ENCODE measurements at places on chromosomes 13 and 19.

- peak; percentile 78 for DNase-seq
Observed at GRCh38 chr13:110388108-110388943, 81.2 kb downstream of the COL4A2 start.

- peak; percentile 10 for DNase-seq
Observed at GRCh38 chr13:30181888-30182651, 125.3 kb downstream of the KATNAL1 start.

DNA sequence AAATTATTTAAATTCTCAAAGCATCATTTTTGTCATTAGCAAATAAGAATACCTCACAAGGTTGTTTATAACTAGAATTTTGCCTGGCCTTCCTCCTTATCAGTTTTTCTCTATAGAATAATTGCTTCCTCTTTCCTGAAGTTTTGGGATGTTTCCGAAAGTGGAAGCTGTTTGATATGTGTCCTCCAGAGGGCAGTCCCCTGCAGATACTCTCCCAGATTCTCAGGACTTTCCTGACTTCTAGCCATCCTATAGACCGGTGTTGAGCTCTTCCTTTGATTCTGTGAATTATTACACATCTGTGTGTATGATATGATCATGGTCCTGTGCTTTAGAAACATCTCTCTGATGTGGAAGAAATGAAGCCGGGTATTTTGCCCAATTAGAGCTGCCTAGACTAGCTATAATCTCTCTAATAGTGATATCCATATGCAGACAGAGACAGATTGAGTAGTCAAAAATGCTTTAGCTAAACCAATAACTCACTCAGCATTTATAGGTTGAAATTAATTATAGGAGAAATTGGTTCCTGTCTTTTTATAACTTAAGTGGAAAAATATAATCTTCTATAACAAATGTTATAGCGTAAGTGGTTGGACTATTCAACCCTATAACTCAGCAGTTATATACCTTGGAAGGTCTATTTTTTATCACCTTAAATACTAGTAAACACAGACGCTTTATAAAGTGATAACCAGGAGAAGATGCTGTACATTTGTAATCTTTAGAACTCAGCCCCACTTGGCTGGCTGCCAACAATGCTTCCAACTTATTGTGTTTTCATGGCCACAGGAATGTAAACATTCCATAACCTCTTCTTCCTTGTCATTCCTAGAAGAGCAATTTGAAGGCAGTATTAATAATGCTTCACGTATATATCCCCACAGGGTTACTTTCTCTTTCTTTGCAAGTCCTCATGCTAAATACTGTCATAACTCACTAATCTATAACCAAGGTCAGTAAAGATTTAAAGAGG lies 201.0 kb upstream of the RXFP2 start:
- DNase-seq = no peak

GRCh38 chr13:76656500-76656899 lies 229.7 kb downstream of the KCTD12 start:
- no peak for DNase-seq

DNA sequence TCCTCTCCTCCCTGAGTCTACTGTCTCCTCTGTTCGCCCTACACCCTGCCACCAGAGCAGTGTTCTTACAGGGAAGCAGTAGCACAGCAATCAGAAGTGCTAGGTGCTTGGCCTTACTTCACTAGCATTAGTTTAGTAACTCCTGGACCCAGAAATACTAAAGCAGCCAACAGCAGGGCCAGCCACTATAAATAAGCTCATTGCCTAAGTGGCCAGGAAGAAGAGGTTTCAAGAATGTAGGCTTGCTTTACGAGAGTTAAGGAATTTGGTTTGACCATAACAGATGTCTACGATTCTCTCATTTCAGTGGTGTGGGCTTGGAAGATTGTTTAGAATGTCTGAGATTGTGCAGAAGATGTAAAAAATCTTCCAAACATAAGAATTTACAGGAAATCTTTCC lies 103.3 kb downstream of the ZAR1L start:
- DNase-seq = no peak

GRCh38 chr19:15321739-15322138 lies 10.6 kb downstream of the BRD4 start:
- no peak for DNase-seq

- no peak for DNase-seq
Observed at GRCh38 chr13:34594507-34594906, 347.6 kb upstream of the NBEA start.

GRCh38 chr13:39297664-39298171 lies 259.5 kb downstream of the NHLRC3 start:
- DNase-seq = no peak

DNA sequence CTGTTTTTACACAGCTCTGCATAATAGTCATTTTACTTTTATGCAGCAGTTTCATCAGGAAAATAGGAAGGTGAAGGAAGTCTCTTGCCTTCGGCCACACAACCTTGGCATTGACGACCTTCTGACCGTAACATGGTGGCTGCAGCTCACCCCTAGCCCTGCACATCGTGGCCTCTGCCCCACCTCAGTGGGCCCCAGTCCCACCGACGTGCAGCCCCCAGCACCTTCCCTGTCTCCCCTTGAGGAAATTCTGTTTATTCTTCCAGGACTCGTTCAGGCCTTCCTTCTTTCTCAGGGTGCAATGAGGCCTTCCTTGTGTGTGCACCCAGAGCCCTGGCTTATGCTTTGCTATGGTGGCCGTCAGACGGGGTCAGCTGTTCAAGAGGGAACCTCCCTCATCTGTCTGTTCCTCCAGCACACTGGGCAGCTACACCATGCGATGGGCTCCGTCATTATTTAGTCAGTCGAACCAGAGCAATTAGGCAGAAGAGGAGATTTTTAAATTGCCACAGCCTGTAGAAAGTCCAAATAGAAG lies 33.3 kb downstream of the TMEM255B start:
- DNase-seq = no peak

DNA sequence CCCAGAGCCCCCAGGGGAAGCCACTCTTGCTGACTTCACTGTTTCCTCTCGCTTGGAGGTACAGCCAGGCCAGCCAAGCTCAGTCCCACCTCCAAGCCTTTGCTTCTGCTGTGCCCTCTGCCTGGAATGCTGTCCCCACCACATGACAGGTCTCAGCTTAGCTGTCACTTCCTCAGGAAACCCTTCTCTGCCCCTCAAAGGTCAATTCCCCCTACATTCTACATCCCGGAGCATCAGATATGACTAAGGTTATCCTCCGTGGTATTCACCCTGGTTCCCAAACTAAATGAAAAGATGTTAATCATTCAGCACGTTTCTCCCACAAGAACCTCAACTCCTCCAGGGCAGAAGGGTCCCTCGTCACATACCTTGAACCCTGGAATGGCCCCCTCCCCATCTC lies 53.5 kb downstream of the PTPRS start:
- DNase-seq = no peak

DNA sequence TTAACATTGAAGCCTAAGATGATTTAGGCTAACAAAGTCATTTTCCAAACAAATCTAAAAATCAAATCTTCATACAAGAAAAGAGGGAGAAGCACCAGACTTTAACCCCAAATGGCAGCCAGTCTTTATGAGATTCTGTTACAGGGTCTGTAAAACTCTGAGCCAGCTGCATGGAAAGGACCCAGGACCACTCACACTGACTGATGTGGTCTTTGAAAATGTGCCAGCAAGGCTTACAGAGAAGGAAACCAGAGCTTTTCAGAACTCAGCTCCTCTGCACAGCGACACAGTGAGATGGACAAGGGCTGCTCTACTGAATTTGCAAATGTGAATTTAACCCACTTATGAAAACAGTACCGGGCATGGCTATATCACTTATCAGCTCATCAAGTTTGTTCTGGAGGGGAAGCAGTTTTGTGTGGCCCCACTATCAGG lies 98.8 kb upstream of the SERP2 start:
- no peak for DNase-seq

GRCh38 chr13:79384022-79384610 lies 21.9 kb downstream of the RBM26 start:
- DNase-seq = no peak

DNA sequence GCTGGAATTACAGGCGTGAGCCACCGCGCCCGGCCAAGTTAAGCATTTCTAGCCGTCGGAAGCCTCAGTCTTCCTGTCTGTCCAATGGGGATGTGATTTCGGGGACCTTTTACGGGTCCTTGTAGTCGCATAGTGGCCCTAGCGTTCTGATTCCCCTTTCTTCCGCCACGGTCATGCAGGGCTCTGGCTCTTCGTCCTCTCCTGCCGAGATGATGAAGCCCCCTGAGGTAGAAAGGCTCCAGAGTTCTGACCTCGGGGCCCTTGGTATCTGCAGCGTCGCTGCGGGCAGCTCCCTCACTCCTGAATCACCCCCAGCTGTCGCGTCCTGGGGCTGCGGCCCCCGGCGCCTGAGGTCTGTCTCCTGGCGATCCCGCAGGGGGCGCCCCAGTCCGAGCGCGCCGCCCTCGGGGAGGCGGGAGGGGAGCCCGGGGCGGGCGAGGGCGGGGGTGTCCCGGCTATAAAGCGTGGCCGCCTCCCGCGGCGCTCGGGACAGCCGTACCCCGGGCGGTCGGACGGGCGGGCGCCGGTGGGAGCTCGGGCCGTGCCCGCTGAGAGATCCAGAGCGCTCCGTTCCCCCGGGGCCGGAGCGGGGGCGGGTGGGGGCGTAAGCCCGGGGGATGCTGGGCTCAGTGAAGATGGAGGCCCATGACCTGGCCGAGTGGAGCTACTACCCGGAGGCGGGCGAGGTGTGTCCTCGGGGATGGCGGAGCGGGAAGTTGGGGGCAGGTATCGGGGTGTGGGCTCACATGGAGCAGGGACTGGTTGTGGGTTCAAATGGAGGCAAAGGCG lies at the start of gene FOXA3:
TSS of gene FOXA3 (plus strand) at position 487 of the 789 bp plus-strand sequence. CDS start at position 618, 131 bp downstream.
- DNase-seq = peak; percentile 60

DNA sequence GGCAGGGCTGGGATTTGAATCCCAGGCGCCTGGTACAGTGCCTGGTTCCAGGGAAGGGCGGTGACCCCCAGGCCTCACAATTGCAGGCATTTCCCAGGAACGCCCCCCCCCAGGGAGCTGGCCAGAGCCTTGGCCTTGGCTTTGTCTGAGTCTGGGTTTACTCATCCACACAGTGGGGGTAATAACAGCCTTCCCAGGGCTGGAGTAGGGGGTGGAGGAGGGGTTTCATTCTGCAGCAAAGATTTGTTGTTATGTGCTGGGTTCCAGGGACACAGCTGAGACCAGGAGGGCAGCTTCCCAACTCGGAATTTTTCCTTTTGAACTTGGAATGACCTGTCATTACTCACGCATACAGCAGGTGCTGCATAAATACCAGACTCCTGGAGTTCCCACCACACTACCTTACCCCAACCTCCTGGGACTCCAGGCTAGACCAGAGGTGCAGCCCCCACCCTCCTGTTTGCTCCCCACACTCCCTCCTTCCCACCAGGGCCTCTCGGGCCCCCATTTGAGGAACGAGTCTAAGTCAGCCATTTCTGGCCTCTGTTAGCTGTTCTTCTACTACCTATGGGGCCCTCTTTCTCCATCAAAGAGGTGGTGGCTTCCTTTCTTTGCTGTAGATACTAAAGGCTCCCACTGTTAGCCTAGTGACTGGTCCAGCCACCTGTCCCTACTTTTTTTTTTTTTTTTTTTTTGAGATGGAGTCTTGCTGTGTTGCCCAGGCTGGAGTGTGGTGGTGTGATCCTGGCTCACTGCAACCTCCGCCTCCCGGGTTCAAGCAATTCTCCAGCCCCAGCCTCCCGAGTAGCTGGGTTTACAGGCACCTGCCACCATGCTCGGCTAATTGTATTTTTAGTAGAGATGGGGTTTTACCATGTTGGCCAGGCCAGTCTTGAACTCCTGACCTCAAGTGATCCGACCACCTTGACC lies 1.6 kb upstream of the ADAMTS10 start:
- DNase-seq = no peak

DNA sequence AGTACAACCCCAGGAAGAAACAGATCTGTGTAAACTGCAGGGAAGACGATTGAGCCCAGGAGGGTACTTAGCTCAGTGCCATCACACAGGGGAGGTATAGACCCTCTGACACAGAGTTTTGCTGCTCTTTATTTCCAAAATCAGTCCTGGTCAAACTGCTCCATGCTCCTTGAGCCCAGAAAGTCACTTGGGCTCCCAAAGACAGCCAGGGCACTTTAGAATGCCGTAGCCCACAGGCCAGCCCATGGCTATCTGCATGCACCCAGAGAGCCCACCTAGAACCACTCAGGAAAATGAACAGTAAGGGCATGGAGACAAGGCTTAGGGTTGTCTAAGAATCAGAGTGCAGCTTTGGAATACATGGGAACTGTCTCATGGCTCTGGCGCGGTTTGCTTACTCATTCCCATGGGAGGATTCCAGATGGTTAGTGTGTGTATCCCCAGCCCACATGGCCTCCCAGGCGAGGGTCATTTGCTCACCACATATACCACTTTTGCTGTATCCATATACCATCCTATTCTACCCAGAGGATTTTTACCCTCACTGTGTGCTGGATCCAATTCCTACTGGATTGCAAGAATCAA lies 14.7 kb upstream of the PDCD5 start:
- DNase-seq = peak; percentile 40

GRCh38 chr13:106472621-106473020 lies 62.8 kb downstream of the EFNB2 start:
- no peak for DNase-seq

DNA sequence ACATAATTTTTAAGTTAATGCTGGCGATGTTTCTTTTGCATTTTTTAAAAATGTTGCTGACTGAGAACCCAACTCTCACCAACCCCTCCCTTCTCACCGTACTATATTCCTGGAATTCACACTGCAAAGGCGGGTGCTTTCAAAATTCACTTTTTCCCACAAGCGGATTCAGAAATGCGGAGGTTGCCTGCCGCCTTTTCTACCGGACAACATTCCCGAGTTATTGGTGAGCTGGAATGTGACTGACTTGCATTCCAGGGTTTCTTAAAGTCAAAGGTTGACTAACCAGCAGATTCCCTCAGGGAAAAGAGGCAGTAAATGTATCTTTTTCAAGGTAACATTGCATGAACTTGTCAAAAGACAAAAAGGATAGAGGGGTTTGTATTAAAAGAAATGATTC lies 113.3 kb downstream of the RAB20 start:
- DNase-seq = no peak

- DNase-seq = peak; percentile 89
Observed at GRCh38 chr13:111533900-111534683, 213.7 kb downstream of the TEX29 start.

DNA sequence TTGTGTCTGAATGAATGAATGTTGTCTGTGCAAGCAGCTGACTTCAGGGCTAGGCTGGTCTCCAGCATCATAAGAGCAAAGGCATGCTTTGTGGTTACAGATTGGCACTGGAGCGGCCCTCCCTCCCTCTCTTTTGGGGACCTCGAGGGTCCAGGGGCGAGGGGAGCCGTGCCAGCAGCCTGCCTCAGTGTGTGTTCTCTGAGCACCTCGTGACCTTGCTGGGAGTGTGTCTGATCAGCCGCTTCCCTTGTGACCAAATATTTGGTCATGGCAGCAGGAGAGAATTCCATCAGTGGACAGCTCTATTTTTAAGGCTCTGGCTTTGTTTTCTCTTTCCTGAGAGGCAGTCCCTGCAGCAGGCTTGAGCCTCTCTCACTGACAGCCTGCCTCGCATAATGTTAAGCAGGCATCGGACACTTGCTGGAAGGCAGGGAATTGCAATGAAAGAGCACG lies 329.7 kb downstream of the UQCRFS1 start:
- no peak for DNase-seq

- DNase-seq = peak; percentile 78
Observed at GRCh38 chr19:10961073-10961860, 437 bp downstream of the SMARCA4 start.

Data from NCI-H1417 (cell line).